ENCODE measurements at places on chromosomes 2 and 18.

- peak; percentile 18 for DNase-seq
Measured at GRCh38 chr18:73153271-73153670, 285.5 kb upstream of the NETO1 start.

GRCh38 chr2:54486766-54487165 lies 30.6 kb downstream of the SPTBN1 start:
- DNase-seq, result no peak

DNA sequence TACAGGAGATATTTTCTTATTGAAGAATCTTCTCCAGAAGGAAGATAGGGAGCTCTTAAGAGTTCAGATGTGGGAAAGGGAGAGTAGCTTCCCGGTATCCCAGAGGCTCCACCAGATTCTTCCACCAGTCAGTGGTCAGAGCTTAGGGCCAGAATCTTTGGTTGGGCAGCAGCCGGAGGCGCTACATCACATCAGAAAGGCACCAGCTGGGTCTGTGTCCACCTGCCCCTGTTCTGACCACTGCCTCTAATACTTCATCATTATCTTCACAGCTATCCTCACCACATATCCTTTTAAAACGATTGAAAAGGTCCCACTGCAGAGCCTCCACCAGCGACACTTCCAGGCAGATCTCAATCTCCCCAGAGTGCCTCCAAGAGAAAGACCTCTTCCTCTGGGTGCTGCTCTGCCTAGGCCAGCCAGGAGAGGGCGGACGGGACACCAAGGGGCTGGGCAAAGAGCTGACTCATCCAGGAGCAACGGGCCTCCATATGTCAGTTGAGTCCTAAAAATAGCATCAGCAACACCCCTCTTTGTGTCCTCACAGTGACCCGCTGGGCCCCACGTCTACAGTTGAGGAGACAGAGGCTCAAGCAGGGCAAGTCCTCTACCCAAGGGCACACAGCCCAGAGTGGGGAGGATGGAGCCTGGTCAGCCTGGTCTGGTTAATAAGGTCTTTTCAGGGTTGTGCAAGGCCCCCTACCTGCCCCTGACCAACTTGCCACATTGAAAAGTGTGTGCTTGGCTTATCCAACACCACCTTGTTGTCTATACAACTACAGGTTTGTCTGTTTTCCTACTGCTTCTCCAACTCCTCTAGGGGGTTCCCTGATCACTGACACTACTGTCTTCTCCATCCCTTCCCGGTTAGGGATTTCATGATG lies 81.2 kb downstream of the ADD2 start:
- DNase-seq, result peak; percentile 74

DNA sequence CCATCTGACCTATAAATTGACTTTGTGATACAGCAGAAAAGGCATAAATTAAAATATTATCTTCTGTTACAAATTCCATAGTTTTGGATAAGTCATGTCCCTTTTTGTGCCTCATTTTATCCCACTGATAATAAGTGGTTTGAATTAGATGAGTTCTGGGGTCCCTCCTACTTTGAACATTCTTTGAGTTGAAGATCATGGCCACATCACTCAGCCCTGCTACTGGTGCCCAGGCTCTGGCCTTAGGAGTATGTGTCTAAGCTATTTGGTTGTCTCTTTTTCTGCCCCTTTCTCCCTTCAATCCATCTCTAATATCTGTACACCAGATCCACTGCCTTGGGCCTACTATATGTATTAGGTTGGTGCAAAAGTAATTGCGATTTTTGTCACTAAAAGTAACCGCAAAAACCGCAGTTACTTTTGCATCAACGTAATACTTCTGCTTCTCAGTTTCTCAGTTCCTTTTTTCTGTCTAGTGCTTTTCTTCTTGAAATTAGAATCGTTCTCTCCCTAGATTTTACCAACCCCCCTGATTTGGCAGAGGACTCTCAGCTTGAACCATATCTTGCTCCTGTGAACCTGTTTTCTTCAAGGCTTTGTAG lies 362.5 kb upstream of the TNP1 start:
- no peak for DNase-seq

DNA sequence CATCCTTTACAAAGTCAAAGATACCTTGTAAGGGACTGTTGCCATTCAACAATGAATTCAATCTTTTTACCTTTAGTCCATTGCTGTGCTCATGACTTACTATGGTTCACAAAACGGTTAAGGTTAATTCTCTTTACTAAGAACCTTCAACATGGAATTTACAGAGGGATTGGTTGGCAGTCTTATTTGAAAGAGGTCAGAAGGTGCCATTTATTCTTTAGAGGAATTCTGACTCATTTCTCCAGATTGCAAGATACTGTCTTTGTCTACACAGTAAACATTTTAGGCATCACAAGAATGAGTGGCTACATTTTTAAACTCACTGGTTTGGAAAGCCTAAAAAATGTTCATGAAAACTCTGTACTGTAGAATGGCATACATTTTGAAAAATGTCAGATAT lies 17.4 kb downstream of the KCNH7 start:
- no peak for DNase-seq

DNA sequence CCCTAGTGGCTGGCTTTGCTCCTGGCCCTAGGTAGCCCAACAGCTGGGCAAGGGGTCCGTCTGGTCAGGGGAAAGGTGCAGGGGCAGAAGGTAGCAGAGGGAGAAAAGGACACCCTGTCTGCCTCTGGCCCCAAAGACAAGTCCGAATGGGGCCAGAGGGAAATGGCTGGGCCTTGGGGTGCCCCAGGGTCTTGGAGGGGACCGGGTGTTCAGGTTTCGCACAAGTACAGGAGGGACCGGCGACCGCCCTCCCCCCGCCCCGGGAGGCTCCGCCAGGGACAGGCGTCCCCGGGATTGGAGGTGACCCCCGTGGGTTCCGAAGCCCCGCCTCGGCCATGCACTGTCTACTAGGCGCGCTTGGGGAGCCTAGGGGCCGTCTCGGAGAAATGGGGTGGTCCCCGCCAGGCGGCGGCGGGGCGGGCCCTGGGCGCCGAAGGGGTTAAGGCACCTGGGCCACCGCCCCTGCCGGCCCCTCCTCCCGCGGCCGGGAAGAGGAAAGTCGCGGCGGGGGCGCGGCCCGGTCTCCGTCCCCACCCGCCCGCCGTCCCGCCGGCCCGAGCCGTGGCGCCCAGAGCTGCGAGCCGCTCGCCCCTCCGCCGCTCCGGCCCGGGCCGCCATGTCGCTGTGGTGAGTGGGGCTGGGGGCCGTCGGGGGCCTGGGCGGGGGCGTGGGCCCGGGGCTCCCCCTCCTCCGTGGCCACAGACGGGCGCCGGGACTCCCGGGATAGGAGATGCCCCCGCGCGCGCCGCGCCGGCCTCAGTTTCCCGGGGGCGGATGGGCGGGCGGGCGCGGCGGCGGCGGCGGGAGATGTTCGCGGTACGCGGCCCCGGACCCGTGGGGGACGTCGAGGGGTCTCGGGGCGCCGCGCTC lies at the start of gene B3GNT7:
B3GNT7 (plus strand) TSS at position 523 of the 870 bp plus-strand sequence; CDS start at position 617, 94 bp downstream.
- no peak for DNase-seq

GRCh38 chr2:236338495-236339184 lies 74.4 kb upstream of the ASB18 start:
- DNase-seq, result no peak

- DNase-seq, result no peak
Measured at GRCh38 chr2:128234613-128235012, 84.1 kb downstream of the HS6ST1 start.

DNA sequence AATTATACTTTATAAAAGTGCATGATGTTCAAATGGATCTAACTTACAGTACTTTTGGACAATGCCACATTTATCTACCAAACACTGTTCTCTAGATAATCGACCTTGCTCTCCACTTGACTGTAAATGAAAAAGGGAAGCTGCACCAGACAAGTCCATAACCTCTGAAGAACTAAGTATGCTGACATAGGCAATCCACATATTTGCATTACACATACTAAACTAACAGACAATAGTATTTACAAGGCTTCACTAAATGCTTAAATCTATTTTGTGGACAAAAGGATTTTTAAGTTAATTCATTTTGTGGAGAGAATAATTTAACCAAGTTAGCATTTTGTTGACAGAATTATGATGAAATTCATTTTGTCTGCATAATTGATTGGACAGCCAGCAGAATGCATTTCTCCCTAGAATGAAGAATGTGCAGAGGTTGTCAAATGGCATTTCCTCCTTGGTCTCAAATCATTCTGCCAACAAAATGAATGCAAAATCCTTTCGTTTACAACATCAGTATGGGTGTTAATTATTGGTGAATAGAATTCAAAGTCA lies 520.9 kb downstream of the CPS1 start:
- DNase-seq, result no peak

DNA sequence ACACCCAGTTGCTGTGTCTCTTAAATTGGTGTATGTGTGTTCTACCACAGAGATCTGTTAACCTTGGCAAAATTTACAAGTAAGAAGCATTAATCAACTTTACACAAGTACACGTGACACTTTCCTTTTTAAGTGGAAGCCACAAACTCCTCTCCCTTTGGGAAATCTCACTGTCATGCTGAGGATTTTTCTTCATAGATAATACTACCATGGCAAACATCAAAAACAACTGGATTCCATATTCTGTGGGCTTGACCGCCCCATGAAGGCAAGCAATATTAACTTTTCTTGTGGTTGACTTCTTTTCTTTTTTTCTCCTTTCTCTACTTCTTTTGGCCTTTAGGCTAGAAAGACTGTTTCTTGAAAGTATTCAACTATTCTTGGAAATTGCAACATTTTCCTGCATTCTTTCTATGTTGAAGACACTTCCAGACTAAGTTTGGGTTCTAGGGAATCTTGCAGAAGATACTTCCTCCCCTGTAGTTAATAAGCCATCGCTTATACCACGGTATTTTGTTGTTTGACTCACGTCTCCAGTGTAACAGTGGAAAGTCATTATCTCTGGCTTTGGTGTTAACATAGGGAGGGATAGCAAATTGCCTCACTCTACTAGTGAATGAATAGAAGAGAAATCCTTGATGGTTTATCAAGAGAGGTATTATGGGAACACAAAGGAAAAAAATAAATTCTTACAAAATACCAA lies 79.5 kb downstream of the SLC8A1 start:
- DNase-seq, result no peak

GRCh38 chr18:23311351-23312121 lies 141.6 kb upstream of the RIOK3 start:
- DNase-seq, result peak; percentile 49

- DNase-seq, result no peak
Measured at GRCh38 chr2:181621779-181622490, 35.0 kb downstream of the CERKL start.

GRCh38 chr2:180505203-180505602 lies 475.2 kb upstream of the UBE2E3 start:
- no peak for DNase-seq

DNA sequence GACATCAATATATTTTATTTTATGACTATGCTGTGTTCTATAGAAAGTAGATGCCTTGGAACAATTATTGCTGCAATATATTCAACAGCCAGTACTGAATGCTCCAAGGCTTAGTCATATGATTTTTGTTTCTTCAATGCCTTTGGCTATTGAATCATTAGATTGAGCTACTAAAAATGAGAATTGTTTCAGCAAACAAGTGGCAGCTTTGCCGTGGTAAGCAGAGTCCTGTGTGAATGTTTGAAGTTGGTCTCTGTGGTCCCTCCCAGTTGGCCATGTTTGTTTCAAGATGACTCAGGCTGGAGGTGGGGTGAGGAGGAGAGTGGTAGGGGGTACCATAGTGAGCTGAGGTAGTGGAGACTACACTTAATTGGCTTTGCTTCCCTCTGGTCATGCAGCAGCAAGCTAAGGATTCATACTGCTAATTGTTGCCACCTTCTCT lies 198.6 kb upstream of the EPAS1 start:
- peak; percentile 73 for DNase-seq

GRCh38 chr2:201450954-201451291 lies 335 bp downstream of the TRAK2 start:
- peak; percentile 25 for DNase-seq

GRCh38 chr18:23529604-23530003 lies 26.3 kb downstream of the RMC1 start:
- DNase-seq, result peak; percentile 88

DNA sequence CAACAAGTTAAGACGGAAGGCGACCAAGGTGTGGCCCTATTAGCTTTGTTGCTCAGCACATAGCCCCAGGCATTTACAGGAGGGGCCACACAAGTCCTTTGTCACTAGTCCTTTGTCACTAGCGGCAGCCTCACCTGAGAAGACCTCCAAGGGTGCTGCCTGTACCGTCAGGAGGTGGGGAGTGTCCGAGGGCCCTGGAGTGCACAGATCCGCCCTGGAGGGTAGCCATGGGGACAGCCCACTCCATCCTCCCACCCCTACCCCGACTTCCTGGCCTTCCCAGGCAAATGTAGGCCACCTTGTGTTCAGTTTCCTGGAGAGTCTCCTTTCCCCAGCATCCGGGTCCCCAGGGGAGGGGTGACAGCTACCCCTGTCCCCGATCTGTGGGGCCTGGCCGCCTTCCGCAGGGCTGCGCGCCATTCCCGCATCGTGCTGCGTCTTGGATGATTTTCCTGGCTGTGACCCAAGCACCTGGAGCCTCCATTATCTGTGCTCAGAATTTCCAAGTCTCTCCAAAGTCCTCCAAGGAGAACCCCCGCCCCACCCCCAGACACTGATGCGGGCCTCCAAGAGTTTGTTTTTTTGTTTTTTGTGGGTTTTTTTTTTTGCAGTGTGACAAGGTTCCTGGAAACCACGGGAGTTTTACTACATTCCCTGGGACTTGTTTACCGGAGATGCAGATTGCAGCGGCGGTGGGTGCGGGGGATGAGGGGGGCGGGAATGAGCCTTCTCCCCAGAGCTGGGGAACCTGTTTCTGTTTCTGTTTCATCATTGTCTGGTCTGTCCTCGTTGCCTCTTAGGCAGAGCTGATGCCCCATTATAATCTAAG lies 28.6 kb downstream of the TEX44 start:
- no peak for DNase-seq

- no peak for DNase-seq
Measured at GRCh38 chr2:134527381-134527780, 191.4 kb downstream of the TMEM163 start.

GRCh38 chr2:127578411-127578810 lies 42.9 kb downstream of the MYO7B start:
- no peak for DNase-seq

DNA sequence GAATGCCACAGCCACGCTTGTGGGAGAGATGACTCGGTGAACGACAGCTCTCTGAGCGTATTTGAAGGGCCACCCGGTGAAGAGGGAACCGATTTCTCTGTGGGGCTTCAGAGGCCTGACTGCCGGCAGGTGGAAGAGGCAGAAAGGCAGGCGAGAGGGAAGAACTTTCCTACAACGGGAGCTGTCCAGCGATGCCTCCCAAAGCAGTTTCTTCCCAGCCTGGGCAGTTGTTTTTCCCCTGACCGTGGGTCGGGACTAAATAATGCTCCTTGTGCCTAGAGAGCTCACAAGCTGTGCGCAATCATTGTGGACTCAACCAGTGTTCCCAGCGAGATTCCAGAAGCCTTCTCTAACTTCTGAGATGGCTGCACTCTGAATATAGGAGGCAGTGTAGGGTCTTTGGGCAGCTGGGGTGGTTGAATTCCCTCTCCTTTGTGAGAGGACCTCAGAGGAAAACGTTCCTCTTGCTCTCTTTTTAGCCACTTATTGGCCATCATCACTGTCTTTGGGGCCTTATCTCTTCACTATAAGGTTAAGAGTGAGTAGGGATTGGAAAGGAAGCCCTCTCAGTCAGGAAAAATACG lies 710 bp downstream of the SEC11C start:
- peak; percentile 34 for DNase-seq

- no peak for DNase-seq
Measured at GRCh38 chr2:101500180-101500579, 25.3 kb upstream of the RFX8 start.
